ENCODE measurements at places on chromosomes 7 and 10.

DNA sequence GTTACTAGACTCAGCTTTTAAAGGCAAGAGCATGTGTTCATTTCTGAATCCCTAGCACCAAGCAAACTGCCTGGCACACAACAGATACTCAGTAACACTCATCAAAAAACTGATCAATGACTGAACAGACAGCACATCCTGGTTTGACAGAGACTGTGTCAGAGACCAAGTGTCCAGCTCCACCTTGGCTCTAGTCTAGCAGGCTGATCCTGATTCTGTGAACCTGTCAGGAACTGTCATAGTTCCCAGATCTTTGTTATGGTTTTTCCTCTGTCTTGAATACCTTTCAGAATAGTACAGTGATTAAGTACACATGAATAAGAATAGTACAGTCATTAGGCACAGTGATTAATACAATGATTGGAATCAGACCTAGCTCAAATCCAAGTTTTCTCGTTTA lies 53.0 kb downstream of the TPK1 start:
- DNase-seq: no peak

DNA sequence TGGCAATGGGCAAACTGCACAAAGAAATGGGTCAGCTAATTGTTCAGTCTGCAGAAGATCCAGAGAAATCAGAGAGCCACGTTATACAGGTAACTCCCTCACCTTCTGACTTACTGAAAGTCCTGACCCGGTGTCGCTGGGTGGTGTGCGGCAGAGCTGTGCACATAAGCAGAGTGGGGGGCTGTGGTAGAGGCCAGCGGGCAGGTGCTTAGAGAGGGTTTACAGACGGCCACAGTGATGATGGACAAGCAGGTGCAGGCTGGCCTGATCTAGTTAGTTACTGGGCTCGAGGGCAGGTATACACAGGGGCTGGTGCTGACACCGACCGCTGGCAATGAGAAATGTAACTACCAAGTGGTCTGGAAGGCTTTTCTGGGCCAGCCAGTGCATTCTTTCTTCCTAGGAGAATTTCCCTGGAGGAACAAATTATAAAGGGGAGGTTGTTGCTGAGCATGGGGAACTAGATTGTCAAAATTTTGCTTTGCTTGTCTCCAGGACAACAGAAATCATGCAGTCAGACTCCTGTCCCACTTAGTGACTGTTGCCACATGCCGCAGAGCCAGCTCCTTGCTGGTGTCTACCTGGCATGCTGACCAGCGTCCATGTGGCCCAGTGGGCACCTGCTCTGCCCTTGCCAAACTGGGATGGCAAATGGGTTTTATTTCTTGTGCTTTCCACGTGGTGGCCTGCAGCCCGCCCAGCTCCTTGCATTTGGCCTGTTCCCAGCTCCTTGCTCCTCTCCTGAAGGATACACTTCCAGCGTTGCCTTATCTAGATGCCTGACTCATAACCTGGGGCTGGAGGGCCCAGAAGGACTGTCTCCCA lies 28.8 kb downstream of the DENND10 start:
- no peak for DNase-seq

DNA sequence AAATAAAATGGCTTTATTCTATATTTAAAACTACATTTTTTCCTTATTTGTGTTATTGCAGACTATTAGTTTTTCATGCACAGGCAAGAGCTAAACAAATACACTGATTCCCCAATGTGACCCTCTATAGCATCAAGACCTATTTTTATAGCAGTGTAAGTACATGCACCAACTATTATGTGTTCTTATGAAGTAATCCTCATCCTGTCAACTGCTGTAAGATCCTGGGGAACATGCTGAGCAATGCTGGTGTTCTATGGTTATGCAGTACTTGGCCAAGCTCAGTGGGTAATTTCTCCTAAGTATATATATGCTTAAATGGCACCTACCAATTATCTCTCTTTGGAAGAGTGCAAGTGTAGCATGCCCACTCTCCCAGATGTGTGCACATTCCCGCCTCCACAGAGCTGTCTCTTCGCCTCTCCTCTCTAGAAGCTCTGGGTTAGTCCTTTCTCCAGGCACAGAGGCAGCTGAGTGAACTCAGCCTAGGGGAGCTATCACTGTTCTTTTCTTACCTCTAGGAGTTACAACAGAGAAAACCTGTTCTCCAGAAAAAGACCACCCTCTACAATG lies 428.8 kb downstream of the KCNMA1 start:
- DNase-seq: no peak

- no peak for DNase-seq
Measured at GRCh38 chr10:111725050-111725449, 458.5 kb downstream of the GPAM start.

DNA sequence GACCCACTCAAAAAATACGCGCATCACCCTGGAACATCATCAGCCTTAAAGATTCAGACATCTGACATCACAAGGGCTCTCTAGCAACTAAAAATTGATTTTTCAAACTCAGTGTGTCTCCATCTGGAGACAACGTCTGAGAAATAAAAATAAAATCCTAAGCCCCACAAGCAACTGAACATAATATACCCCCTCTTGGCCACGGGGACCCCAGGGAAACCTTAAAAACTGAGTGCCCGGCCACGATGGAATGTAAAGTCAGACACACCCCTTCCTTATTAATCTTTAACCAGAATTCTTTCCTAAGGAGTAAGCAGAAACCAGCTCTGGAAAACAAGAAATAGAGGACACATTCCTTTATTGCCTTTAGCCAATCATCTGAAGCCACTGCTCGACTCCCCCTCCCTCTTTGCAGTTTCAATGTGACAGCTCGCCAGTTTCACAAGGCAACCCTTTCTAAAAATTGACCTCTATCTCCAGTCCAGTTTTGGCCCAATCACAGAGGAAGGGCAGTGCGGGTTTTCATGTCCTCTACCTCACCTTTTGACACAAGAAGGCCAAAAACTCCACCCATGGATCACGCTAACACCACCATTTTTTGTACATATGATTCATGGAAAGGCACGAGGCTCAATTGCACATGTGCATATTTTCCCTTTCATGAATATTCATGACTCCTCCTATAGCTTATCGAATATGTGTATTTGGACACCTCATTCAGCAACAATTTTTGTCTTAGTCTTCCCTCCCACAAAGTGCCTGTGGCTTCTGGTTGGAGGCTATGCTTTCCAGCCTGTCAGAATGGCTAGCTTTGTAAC lies 24.2 kb downstream of the IFIT3 start:
- peak; percentile 65 for DNase-seq

- no peak for DNase-seq
Measured at GRCh38 chr7:6435486-6436384, 12.0 kb downstream of the DAGLB start.

DNA sequence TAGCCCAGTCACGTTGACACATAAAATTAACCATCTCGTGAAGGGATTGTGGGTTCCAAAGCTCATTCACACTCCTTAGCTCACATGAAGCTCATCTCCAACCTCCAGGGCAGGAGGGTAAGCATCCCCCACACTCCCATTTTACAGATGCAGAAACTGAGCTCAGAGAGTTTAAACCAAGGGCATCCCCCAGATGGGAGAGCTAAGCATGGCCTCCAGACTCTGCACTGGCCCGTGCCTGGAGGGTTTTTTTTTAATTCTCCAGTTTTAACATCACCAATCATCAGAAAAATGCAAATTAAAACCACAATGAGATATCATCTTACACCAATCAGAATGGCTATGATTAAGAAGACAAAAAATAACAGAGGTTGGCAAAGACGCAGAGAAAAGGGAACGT lies 53.3 kb upstream of the TCF7L2 start:
- no peak for DNase-seq

DNA sequence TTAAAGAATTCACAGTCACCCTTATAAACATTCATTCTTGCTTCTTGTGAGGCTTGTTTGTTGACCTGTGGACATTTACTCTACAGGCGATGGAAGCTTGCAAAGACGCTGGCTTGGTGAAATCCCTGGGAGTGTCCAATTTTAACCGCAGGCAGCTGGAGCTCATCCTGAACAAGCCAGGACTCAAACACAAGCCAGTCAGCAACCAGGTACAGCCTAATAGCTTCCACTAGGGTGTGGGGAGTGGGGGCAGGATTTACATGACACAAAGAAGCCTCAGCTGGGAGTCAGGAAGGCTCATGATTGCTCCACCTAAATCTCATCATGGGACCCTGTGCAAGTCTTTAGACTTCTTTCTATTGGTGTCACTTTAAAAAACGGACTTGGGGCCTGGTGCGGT lies 29.0 kb downstream of the AKR1D1 start:
- DNase-seq: no peak

DNA sequence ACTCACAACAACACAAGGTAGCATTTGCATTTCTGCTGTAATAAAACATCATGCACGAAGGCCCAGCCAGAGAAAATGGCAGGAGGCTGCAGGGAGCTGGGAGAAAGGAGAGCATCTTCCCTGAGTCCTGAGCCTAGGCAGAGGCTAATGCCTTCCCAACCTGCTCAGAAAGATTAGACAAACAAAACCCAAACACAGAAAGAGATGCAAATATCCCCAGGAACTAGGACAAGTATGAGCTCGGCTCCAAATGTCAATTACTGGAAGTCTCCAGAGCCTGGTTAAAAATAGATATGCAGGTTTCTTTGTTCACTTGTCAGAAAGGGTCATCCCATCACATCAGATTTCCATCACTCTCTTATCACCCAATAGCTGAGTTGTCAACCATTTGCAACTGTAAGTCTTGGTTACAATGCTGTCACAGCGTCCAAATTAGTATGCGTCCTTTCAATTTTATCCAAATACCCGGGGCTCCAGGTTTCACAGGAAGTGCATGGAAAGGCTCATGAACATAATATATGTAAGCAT lies 316.5 kb upstream of the CELF2 start:
- DNase-seq: no peak

GRCh38 chr7:66399566-66399965 lies 194.4 kb downstream of the TPST1 start:
- DNase-seq: no peak

GRCh38 chr7:142806022-142806356 lies 35.2 kb downstream of the PRSS2 start:
- DNase-seq: no peak

- no peak for DNase-seq
Measured at GRCh38 chr10:125708971-125709503, 10.5 kb upstream of the EDRF1 start.

- no peak for DNase-seq
Measured at GRCh38 chr10:75612904-75613684, 181.7 kb downstream of the LRMDA start.

Data from RWPE2 (cell line).